Spleen (tissue), 13 donors: ENCODE measurements at places on chromosomes 6 and 20. TPM values are rescaled to one million over a fixed set of nuclear protein-coding genes. Genes with fewer than 3 reads are reported as not detected.

DNA sequence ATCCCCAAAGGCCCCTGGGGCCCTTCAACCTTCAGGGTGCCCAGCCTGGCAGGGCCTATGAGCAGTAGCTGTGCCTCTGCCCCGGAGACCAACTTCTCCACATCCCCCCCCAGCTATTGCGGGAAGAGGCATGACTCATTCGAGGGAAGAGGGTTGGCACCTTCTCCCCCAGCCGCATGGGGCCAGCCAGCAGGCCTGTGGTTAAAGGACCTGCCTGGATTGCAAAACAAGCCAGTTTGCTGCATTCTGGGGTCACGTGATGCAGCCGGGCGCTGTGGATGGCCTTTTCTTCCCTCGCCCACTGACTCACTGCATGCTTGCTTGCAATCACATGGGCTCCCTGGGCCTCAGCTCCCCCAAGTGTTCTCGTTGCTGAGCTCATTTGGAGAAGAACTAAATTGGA, 182.5 kb downstream of the MAFB start:
- DNase-seq, result peak; percentile 94

- DNase-seq, result peak; percentile 80
These were observed 1.3 kb downstream of the SOBP start for GRCh38 chr6:107491138-107491609.

GRCh38 chr6:80021131-80021530, 16.7 kb downstream of the TTK start:
- no peak for DNase-seq

- no peak for DNase-seq
These were observed 94.5 kb downstream of the HTR1B start for GRCh38 chr6:77368660-77369313.

DNA sequence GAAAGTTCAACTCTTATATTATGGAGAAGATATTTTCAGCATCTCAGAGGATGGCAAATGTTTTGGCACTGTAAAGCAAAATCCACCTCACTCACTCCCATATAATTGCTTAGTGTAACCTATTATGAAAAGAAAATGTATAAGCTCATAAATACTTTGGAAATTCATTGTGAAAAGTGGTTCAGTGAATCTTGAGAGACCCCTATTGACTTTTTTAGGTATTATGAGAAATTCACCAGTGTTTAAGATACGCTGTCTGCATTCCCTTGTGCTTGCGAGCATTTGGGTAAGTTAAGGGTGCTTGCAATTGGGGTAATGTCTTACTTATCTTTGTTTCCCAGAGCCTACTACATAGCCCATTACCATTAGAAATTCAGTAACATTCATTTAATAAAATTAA, 66.3 kb upstream of the BMP5 start:
- DNase-seq, result no peak

- DNase-seq, result no peak
These were observed 10.7 kb upstream of the RFX6 start for GRCh38 chr6:116866281-116866871.

TDRD6 gene
- 0.17 TPM for total RNA-seq

DNA sequence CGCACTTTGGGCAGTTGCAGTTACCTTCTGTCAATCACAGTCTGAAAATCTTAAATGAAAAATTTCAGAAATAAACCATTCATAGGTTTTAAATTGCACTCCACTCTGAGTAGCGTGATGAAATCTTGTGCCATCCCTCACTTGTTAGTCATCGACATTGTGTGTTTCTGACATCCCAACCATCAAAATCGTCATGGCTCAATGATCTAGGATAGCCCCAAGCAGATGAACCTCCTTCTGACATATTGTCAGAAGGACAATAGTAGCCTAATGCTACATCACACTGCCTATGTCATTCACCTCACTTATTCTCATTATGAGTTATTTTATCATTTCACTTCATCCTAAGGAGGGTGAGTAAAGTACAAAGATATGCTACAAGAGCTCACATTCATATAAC, 284.8 kb downstream of the PTPRK start:
- no peak for DNase-seq

DNA sequence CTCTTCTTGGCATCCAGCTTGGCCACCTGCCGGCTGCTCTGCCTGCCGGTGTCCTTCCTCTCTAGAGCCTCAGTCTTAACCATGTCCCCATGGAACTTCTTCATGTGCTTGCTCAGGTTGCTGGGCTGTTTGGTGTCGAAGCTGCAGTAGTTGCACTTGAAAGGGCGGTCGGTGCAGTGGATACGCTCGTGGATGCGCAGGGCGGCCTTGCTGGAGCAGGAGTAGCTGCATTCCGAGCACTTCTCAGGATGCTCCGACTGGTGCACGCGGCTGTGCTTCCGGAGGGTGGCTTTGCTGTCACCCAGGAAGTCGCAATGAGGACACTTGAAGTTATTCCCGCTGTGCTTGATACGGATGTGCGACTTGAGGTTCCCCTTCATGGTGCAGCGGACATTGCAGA, 38.7 kb downstream of the ZFP64 start:
- no peak for DNase-seq

GRCh38 chr6:26126394-26127235, 39.4 kb downstream of the HFE start:
- DNase-seq, result no peak

TBX18 gene
- total RNA-seq, result not detected

UST gene
- 13.3 TPM for total RNA-seq

GRCh38 chr6:166046226-166046625, 121.4 kb downstream of the TBXT start:
- no peak for DNase-seq

DACT2 gene
- total RNA-seq, result not detected

- no peak for DNase-seq
These were observed 19.0 kb upstream of the DCDC2 start for GRCh38 chr6:24376871-24377270.

SEMG1 gene
- not detected for total RNA-seq

DNA sequence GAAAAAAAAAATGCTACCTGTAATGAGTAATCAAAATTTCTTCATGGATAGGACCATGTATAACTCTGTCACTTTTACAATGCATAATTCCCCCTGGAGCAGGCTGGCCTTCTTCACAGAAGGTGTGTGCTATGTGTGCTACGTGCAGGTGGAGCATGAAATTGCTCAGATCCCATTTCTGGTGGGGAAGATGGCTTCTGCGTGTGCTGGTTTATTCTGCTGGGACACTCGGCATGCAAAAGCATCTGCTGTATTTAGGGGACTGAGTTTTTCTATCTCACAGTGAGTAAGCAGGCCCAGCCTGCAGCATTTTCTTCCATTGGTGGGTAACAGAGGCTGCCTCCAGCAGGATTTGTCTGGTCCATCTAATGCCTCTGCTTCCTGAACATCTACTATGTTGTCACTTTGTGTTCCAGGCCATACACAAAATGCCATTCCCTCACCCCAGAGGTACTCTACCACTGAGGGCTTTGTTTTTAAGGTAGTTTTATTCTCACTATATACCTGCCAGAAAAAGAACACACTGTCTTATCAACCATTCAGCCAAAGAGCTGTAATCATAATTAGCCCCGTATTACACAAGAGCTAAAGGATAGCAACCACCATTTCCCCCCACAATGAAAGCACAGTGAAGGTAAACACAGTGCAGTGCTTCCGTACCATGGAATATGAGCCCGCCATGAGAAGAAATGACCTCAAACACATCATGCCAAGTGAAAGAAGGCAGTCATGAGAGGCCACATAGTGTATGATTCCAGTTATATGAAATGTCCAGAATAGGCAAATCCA, 62.4 kb downstream of the SYNDIG1 start:
- DNase-seq, result no peak

DZANK1 gene
- total RNA-seq, result 1.7 TPM

MAP7 gene
- 4.9 TPM for total RNA-seq

DNA sequence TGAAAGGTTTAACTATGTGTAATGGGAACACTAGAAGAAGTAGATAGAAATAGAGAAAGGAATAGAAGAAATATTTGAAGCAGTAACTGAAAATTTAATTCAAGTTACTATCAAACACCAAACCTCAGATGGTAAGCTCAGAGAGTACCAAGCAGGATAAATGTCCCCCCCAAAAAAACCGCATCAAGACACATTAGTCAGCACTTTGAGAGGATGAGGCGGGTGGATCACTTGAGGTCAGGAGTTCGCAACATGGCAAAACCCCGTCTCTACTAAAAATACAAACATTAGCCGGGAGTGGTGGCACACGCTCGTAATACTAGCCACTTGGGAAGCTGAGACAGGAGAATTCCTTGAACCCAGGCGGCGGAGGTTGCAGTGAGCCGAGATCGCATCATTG, 253.1 kb downstream of the C6orf118 start:
- DNase-seq, result no peak

DNA sequence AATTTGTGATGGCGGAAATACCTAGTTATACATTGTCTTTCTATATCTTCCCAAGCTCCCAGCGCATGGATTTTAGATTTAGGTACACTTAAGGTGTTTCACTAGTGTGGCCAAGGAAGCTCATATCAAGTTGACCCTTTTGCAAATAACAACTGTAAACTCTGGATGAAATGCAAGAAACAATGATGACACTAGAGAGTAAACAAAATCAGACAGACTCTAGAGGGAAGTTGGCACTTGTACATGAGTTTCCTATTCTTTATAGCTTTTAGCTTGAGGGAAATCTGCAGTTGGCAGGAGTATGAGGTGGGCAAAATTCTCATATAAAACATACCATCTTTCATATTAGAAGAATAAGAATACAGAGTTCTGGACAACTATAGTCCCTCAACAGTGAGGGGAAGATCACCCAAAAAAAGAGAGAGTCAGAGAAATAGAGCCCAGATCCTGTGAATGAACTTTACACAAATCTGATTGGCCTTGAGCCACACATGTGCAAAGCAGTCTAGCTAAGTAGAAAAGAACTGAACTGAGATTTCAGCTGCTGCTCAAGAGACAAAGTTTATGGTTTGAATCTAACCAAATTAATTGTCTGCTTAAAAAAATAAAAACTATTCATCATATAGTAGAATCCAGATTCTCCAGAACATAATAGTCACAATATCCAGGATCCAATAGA, 26.1 kb downstream of the TXLNB start:
- DNase-seq, result no peak

- no peak for DNase-seq
These were observed 34.4 kb downstream of the HNF4A start for GRCh38 chr20:44389871-44390270.

SLC17A5 gene
- total RNA-seq, result 13.2 TPM
